ENCODE measurements at places on chromosomes 16 and 17. TPM values are rescaled to one million over a fixed set of nuclear protein-coding genes. Genes with fewer than 3 reads are reported as not detected.
A peak's percentile ranks its signal among the peaks of the same experiment; 100 is the strongest.

GRCh38 chr16:70682239-70683145 is 3.4 kb downstream of the MTSS2 start:
- peaks cover 4% of the 10 kb centered on the region for H3K27me3 ChIP-seq
- H3K36me3 ChIP-seq: no peaks in the 10 kb centered on the region
- no peak overlapping the region for H3K27ac ChIP-seq
- peaks cover 3% of the 10 kb centered on the region for H3K4me1 ChIP-seq
- H3K4me3 ChIP-seq: no peak overlapping the region

GRCh38 chr17:8300627-8301242 is 5.5 kb upstream of the SLC25A35 start:
- no peak overlapping the region for H3K27ac ChIP-seq
- H3K36me3 ChIP-seq: no peaks in the 10 kb centered on the region
- peaks cover 6% of the 10 kb centered on the region for H3K4me1 ChIP-seq
- H3K4me3 ChIP-seq: no peak overlapping the region

GRCh38 chr16:11401161-11402050 is 56.1 kb downstream of the RMI2 start:
- DNase-seq: peak; percentile 55
- H3K4me3 ChIP-seq: no peak overlapping the region
- H3K4me1 ChIP-seq: no peaks in the 10 kb centered on the region
- H3K36me3 ChIP-seq: no peaks in the 10 kb centered on the region

DNA sequence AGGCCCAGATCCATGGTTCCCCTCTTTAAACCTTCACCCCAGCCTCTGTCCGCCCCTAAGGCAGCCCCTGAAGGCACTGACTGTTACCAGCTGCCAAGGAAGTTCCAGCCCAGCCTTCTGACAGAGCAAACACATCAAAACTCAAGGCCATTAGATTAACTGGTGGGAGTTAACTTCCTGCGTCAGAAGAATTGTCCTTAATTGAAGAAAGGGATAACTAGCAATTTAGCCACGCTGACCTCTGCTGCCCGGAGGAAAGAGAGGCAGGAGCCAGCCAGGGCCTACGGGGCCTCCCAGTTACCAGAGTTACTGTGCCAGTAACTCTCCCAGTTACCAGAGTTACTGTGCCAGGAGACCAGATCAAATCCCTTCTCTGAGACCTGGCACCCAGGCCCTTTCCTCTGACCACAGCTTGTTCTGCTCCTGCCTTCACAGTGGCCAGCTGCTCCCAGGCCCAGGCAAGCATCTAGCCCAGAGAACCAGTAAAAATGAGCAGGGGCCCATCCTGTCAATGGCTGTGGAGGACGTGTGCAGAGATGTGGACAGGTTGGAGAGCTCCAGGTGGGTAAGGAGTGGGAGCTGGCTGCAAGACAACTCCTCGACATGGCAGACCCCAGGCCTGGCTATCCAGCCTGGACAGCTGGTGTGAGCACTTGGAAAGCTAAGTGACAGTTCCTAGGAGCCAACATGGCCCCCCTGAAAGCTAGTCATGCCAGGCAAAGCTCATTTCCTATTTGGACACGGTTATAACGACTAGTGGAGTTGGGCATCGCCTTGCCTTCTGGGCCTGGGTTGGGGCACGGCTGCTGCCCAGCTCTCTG is 2.8 kb upstream of the PITPNM3 start:
- no peaks in the 10 kb centered on the region for H3K4me1 ChIP-seq
- no peaks in the 10 kb centered on the region for H3K36me3 ChIP-seq
- DNase-seq: no peak
- no peak overlapping the region for H3K4me3 ChIP-seq
- peaks cover 29% of the 10 kb centered on the region for H3K27me3 ChIP-seq

- peaks cover 16% of the 10 kb centered on the region for H3K27me3 ChIP-seq
- no peak for DNase-seq
- no peak overlapping the region for H3K4me3 ChIP-seq
- H3K27ac ChIP-seq: no peak overlapping the region
- H3K36me3 ChIP-seq: no peaks in the 10 kb centered on the region
- H3K4me1 ChIP-seq: no peaks in the 10 kb centered on the region
These were observed 49.2 kb upstream of the WSCD1 start for GRCh38 chr17:6021011-6021400.

- no peaks in the 10 kb centered on the region for H3K27me3 ChIP-seq
- no peak overlapping the region for H3K4me3 ChIP-seq
- H3K36me3 ChIP-seq: peaks cover 5% of the 10 kb centered on the region
- DNase-seq: peak; percentile 25
These were observed 27.6 kb downstream of the TRAP1 start for GRCh38 chr16:3689731-3690130.

DNA sequence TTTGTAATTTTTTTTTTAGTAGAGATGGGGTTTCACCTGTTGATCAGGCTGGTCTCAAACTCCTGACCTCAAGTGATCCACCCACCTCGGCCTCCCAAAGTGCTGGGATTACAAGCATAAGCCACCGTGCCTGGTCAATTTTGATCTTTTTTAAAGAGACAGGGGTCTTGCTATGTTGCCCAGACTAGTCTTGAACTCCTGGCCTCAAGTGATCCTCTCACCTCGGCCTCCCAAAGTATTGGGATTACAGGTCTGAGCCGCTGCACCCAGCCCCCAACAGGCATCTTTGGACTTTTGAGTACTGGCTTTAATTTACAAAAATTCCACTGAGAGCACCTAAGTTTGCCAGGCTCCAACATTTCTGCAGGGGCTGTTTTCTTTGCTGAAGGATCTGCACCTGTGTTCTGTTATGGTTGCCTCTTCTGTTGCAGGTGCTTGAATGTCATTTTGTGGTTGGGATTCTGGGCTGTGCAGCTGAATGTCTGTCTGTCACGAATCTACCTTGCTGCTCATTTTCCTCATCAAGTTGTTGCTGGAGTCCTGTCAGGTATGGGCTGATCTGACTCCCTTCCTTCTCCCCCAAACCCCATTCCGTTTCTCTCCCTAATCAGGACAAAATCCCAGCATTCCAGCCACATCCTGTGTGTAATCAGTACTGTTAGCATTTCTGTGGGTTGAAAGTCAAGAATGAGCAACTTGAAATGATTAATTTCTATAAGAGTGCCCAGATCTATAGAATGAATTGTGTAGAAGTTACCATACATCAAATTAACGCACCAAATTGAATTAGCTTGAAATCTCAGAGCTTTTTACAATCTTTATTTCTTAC is 8.5 kb downstream of the G6PC1 start:
- no peak overlapping the region for H3K4me3 ChIP-seq
- no peak for DNase-seq
- peaks cover 23% of the 10 kb centered on the region for H3K27me3 ChIP-seq
- no peak overlapping the region for H3K27ac ChIP-seq

GRCh38 chr16:70255574-70255973 is 3.8 kb upstream of the EXOSC6 start:
- peaks cover 7% of the 10 kb centered on the region for H3K4me1 ChIP-seq
- no peak overlapping the region for H3K27ac ChIP-seq
- no peak overlapping the region for H3K4me3 ChIP-seq
- DNase-seq: no peak
- H3K36me3 ChIP-seq: no peaks in the 10 kb centered on the region
- H3K27me3 ChIP-seq: no peaks in the 10 kb centered on the region

GRCh38 chr17:75262112-75262606 is 480 bp downstream of the MRPS7 start:
- no peak for DNase-seq
- H3K4me1 ChIP-seq: peaks cover 41% of the 10 kb centered on the region
- peak overlapping the region; percentile 100 for H3K27ac ChIP-seq

GRCh38 chr16:17544785-17545184 is 74.0 kb upstream of the XYLT1 start:
- no peaks in the 10 kb centered on the region for H3K36me3 ChIP-seq
- no peaks in the 10 kb centered on the region for H3K4me1 ChIP-seq
- H3K4me3 ChIP-seq: no peak overlapping the region
- H3K27ac ChIP-seq: no peak overlapping the region
- peaks cover 3% of the 10 kb centered on the region for H3K27me3 ChIP-seq

DNA sequence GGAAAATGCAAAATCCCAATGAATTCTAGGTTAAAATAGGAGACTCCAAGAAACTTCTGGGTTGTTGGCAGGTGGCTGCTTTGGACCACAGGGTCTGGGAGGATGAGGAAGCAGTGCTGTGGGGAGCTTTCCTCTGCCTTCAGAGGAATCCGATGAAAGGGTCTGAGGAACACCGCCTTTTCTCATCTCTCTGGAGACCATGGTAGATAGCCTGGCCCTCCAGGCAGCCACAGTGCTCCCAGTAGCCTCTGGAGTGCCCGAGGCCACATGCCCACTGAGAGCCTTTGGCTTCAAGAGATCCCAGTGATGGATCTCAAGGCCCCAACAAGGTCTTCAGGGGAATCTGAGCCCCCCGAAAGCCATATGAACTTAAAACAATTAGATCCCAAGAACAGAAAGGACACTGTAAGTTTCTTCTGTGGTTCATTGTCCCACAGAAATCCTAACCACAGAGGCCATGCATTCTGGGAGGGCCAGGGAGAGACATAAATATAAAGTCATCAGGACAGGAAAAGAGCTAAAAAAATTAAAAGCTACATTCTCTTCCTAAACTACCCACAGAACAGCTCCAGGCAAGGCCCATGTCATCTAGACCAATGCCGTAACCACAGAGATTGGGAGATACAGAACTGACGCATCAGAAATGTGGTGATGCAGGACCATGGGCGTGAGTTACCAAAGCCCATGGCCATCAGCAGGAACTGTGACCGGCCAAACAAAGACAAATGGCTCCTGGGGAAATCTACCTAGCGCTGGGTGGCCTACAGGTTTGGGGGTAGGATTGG is 24.3 kb downstream of the TK2 start:
- H3K36me3 ChIP-seq: no peaks in the 10 kb centered on the region
- no peaks in the 10 kb centered on the region for H3K27me3 ChIP-seq
- DNase-seq: no peak

GRCh38 chr16:52254746-52255145 is 292.2 kb downstream of the TOX3 start:
- H3K27me3 ChIP-seq: no peaks in the 10 kb centered on the region
- no peak overlapping the region for H3K27ac ChIP-seq
- H3K36me3 ChIP-seq: no peaks in the 10 kb centered on the region
- no peak overlapping the region for H3K4me3 ChIP-seq

Gene KRTAP4-6
- total RNA-seq: not detected

Gene VTN
- 1.3 TPM for total RNA-seq

Gene C17orf78
- not detected for total RNA-seq

Gene KIF2B
- not detected for total RNA-seq

All from natural killer cell treated with Interleukin-12 subunit alpha and Interleukin-12 subunit beta and Interleukin-15 and Interleukin-18, amount 100 ng/mL, for 72 hours (primary cell).